Chondrocyte (in vitro differentiated cells): ENCODE measurements at places on chromosomes 6 and 20. TPM values are rescaled to one million over a fixed set of nuclear protein-coding genes. Genes with fewer than 3 reads are reported as not detected.
A peak's percentile ranks its signal among the peaks of the same experiment; 100 is the strongest.

ZFAND3 gene
- total RNA-seq, result 62.8 to 99.6 TPM (median 98.5 TPM) in 3 replicates

DUSP15 gene
- total RNA-seq, result 3.6 to 11.6 TPM (median 11.5 TPM) in 3 replicates

TOX2 gene
- 0.12 to 0.18 TPM in 2 of 3 replicates, not detected in the other for total RNA-seq

SLC39A7 gene
- 222 to 238 TPM (median 225 TPM) in 3 replicates for total RNA-seq

MUCL3 gene
- 0.07 TPM in 1 of 3 replicates, not detected in the others for total RNA-seq

ECHDC1 gene
- 35.7 to 47.4 TPM (median 40.4 TPM) in 3 replicates for total RNA-seq

SLC2A10 gene
- total RNA-seq, result 39.6 to 43.5 TPM (median 40.2 TPM) in 3 replicates

ANKS1A gene
- 17.2 to 18.4 TPM (median 17.2 TPM) in 3 replicates for total RNA-seq

TREM1 gene
- total RNA-seq, result 0.25 TPM in 1 of 3 replicates, not detected in the others

EEF1A2 gene
- 0.34 to 6.5 TPM (median 5.5 TPM) in 3 replicates for total RNA-seq

VIP gene
- not detected in 3 replicates for total RNA-seq

PRKN gene
- total RNA-seq, result 5.1 to 8.7 TPM (median 5.7 TPM) in 3 replicates

CSE1L gene
- 39.5 to 59.9 TPM (median 40.7 TPM) in 3 replicates for total RNA-seq

ZNF217 gene
- 26.9 to 28.7 TPM (median 27.0 TPM) in 3 replicates for total RNA-seq

OR2H1 gene
- not detected in 3 replicates for total RNA-seq

CDKAL1 gene
- 9.6 to 14.4 TPM (median 10.3 TPM) in 3 replicates for total RNA-seq

LBP gene
- not detected in 3 replicates for total RNA-seq

APOM gene
- 0.85 to 1.2 TPM in 2 of 3 replicates, not detected in the other for total RNA-seq

CD24 gene
- 1.3 to 2.8 TPM (median 1.8 TPM) in 3 replicates for total RNA-seq

SIRPB1 gene
- 0.58 to 2.7 TPM (median 1.6 TPM) in 3 replicates for total RNA-seq

SMIM28 gene
- total RNA-seq, result not detected in 3 replicates

DNA sequence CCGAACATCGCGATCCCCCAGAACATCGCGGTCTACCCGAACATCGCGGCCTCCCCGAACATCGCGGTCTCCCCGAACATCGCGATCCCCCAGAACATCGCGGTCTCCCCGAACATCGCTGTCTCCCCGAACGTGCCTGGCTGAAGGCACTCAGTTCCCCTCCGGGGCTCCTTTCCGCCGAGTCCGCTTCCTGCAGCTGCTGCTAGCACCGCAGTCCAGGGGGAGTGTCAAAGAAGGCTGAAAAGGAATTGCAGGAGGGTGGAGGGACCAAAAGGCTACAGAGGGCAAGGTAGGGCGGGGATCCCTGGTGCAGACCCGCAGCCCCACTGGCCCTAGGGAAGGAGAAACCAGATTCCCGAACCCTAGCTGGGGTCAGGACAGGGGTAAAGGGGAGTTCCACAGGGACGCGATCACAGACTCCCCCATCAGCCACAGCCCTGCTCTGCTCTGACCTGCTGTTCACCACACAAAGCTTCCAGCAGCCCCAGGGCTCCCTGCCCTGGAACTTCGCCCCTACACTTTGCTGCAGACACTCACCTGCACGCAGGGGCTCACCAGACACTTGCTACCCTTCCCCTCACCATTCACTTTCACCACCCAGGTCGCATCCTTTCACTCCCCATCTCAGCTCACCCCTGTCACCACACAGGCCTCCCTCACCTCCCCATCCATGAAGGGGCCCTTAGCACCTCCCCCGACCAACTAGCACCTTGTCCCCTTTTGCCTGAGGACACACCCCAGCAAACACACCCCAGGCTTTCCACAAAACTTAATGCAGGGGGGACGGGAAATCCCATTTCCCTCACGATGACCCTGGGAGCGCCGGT, 1.7 kb downstream of the ULBP1 start:
- H3K4me3 ChIP-seq, result peak overlapping the region; percentile 99
- peaks cover 29% of the 10 kb centered on the region for H3K4me1 ChIP-seq
- peaks cover 14% of the 10 kb centered on the region for H3K36me3 ChIP-seq
- H3K27ac ChIP-seq, result peak overlapping the region; percentile 61
- no peak for DNase-seq

DNA sequence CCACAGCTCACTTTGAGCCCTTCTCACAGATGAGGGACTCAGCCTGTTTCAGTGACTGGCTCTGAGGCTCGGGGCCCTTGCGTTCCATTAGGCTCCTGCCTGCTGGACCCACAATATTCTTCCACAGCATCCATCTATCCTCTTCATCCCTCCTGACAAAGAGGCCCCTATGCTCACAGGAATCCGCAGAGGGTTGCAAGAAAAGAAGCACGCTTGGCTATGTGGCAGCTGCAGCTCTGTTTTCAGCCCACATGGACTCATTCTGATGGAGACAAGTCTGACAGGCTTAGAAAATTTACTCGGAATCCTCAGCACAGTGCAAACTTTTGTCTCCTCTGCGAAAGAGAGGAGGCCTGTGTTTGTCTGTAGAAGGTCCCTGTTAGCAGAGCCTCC, 207.5 kb downstream of the SYNDIG1 start:
- H3K4me3 ChIP-seq, result no peak overlapping the region
- no peaks in the 10 kb centered on the region for H3K27me3 ChIP-seq
- H3K27ac ChIP-seq, result no peak overlapping the region
- peak; percentile 20 for DNase-seq
- H3K36me3 ChIP-seq, result no peaks in the 10 kb centered on the region

DNA sequence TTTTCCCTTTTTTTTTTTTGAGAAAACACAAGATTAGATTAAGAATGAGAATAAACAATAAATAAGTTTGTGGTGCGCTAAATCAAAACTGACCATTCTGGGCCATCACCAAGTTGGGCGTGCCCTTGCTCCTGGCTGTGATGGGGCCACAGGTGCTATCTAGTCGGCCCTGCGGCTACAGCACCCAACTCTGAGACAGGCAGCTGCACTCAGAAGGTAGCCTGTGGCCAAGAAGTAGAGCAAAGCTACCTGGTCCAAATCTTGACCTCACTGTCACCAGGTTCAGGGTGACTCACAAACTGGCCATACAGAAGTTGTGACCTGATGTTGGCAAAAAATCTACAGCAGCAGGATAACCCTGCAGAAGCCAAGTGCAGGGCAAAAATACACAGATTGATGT, 3.4 kb downstream of the TXNDC5 start:
- H3K4me1 ChIP-seq, result peaks cover 24% of the 10 kb centered on the region
- no peak for DNase-seq
- H3K36me3 ChIP-seq, result peaks cover 10% of the 10 kb centered on the region
- no peak overlapping the region for H3K4me3 ChIP-seq
- H3K27me3 ChIP-seq, result no peaks in the 10 kb centered on the region
- H3K27ac ChIP-seq, result no peak overlapping the region

DNA sequence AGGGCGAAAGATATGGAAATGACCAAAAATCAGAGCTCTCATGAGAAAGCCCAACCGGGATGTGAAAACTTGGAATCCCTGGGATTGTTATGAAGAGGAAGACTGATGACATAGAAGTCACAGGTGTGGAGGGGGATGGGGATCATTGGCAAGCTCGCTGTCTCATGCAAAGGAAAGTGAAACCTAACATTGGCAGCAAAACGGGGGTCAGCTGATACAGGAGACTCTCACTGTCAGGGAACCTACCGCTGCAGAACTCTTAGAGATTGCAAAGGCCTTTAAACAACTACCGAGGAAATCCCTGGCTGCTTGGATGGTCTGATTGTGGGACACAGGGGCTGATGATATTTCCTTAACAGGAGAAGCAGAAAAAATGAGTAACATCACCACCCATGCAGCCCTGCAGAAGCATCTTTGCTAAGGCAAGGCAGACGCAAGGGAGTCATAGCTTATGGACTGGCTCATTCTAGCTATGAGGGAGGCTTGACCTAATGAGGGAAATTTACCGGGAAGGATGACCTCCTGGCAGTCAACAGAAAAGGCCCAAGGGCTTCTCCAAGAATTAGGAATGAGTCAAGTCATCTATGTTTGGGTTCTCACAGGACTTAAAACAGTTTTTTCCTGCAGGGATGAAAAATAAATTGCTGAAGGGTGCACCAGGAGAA, 7.0 kb downstream of the MUC21 start:
- H3K4me1 ChIP-seq, result no peaks in the 10 kb centered on the region
- H3K36me3 ChIP-seq, result no peaks in the 10 kb centered on the region
- no peak for DNase-seq
- no peaks in the 10 kb centered on the region for H3K27me3 ChIP-seq
- no peak overlapping the region for H3K4me3 ChIP-seq
- H3K27ac ChIP-seq, result no peak overlapping the region

DNA sequence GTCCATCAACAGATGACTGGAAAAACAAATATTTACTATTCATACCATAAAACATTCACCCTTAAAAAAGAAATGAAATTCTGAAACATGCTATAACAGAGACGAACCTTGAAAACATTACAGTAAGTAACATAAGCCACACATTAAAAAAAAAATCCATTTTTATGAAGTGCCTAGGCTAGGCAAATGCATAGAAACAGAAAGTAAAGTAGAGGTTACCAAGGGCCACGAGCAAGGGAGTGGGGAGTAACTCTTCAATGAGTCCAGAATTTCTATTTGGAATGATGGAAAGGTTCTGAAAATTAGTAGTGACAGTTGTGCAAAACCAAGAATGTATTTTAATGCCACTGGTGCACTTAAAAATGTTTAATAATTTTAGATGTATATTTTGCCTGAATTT, 47.7 kb downstream of the STAU1 start:
- peaks cover 3% of the 10 kb centered on the region for H3K4me1 ChIP-seq
- no peak overlapping the region for H3K4me3 ChIP-seq
- no peak overlapping the region for H3K27ac ChIP-seq
- H3K27me3 ChIP-seq, result no peaks in the 10 kb centered on the region

- no peak for DNase-seq
- H3K4me3 ChIP-seq, result no peak overlapping the region
- no peak overlapping the region for H3K27ac ChIP-seq
Observed at GRCh38 chr20:48761874-48762273, 65.9 kb downstream of the PREX1 start.

- H3K27ac ChIP-seq, result no peak overlapping the region
- no peaks in the 10 kb centered on the region for H3K36me3 ChIP-seq
- H3K4me3 ChIP-seq, result no peak overlapping the region
Observed at GRCh38 chr6:97465877-97466561, 183.0 kb upstream of the MMS22L start.

DNA sequence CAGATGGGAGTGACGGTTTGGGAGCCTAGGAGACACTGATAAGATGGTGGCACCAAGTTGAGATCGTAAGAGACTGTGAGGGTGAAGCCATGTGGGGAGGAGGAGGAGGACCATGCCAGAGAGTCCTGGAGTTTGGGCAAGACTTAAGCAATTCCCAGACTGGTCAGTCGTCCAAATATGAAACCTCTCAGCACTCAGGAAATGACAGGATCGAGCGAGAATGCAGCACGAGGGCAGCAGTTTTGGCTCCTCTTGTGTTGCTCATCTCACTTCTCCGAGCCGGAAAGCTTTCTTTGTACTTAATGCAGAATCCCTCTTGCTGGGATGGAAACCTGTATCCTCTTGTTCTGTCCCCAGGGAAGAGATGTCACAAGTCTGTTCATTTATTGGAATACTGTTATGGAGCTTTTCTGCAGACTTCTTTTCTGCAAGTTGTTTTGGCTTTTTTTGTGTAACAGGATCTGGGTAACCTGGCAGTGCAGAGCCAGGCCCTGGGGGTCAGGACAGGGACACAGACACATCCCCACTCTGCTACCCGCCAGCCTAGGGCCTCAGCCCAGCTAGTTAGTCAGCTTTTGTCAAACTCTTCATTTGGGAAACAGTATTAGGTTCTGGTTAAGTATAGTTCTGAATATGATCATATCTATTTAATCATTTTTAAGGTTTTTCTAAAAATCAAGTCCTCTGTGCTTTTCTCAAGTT, 34.3 kb downstream of the FNDC1 start:
- H3K36me3 ChIP-seq, result no peaks in the 10 kb centered on the region
- H3K4me1 ChIP-seq, result peaks cover 27% of the 10 kb centered on the region
- DNase-seq, result no peak

- no peak overlapping the region for H3K4me3 ChIP-seq
- peaks cover 12% of the 10 kb centered on the region for H3K27me3 ChIP-seq
- no peaks in the 10 kb centered on the region for H3K36me3 ChIP-seq
- no peaks in the 10 kb centered on the region for H3K4me1 ChIP-seq
Observed at GRCh38 chr6:105753620-105754211, 332.4 kb upstream of the PRDM1 start.

- H3K27me3 ChIP-seq, result peaks cover 2% of the 10 kb centered on the region
- no peak overlapping the region for H3K27ac ChIP-seq
- no peak overlapping the region for H3K4me3 ChIP-seq
Observed at GRCh38 chr6:143928853-143929252, 64.6 kb downstream of the ZC2HC1B start.

GRCh38 chr6:15956205-15957106, 172.4 kb upstream of the MYLIP start:
- no peak overlapping the region for H3K27ac ChIP-seq
- H3K27me3 ChIP-seq, result peaks cover 2% of the 10 kb centered on the region
- peaks cover 38% of the 10 kb centered on the region for H3K4me1 ChIP-seq
- no peak overlapping the region for H3K4me3 ChIP-seq
- no peak for DNase-seq
- no peaks in the 10 kb centered on the region for H3K36me3 ChIP-seq

DNA sequence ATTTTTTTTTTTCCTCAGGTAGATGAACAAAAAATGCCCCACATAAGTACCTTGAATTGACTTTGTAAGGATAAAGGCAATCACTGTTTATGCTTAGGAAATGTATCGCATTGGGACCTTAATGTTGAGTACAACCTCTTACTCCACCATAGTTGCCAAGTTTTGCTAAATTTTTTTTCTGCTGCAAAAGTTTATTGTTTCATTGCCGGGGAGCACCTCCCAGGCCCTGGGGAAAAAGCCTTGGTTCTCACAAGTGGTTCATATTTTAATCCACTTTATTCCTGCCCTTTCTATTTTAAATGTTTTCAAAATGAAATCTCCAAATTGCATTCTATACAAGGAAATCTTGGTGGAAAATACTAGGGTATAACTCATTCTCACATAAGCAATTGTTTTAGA, 52.3 kb upstream of the UTRN start:
- H3K27ac ChIP-seq, result peak overlapping the region; percentile 42
- H3K27me3 ChIP-seq, result no peaks in the 10 kb centered on the region
- no peak for DNase-seq
- H3K36me3 ChIP-seq, result no peaks in the 10 kb centered on the region
- H3K4me3 ChIP-seq, result no peak overlapping the region

- no peak for DNase-seq
- H3K4me1 ChIP-seq, result peaks cover 12% of the 10 kb centered on the region
- no peak overlapping the region for H3K4me3 ChIP-seq
Observed at GRCh38 chr6:155974811-155975323, 519.2 kb upstream of the NOX3 start.

DNA sequence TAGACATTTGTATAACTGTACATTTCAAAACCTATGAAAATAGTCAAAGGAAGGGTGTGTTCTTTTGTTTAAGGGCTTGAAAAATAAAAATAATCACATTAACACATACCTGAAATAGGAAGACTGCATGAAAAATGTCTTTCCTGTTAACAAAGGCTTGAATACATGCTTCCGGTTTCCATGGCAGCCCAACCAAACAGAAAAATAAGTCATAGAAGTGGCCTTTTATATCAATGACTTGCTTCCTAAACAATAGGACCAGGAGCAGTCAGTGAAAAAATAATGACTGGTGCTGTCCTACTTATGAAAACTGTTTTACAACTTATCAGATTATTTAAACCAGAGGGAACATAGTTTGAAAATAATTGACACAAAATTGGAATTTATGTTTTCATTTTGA, 412.6 kb upstream of the PLCB4 start:
- H3K27ac ChIP-seq, result no peak overlapping the region
- DNase-seq, result no peak
- peaks cover 3% of the 10 kb centered on the region for H3K36me3 ChIP-seq

GRCh38 chr6:65979120-65979519, 272.1 kb upstream of the EYS start:
- no peak overlapping the region for H3K4me3 ChIP-seq
- no peak overlapping the region for H3K27ac ChIP-seq
- no peaks in the 10 kb centered on the region for H3K27me3 ChIP-seq
- DNase-seq, result no peak

GRCh38 chr6:14881398-14881797, 364.5 kb upstream of the JARID2 start:
- no peak overlapping the region for H3K4me3 ChIP-seq
- H3K4me1 ChIP-seq, result peaks cover 45% of the 10 kb centered on the region
- no peak for DNase-seq
- no peaks in the 10 kb centered on the region for H3K27me3 ChIP-seq
